ENCODE measurements at places on chromosomes 3 and 15. TPM values are rescaled to one million over a fixed set of nuclear protein-coding genes. Genes with fewer than 3 reads are reported as not detected.

ZCWPW2 gene
- 1.0 TPM for total RNA-seq

LRRC31 gene
- total RNA-seq, result not detected

SEMA3F gene
- total RNA-seq, result 34.6 TPM

ARGFX gene
- total RNA-seq, result not detected

ITGA11 gene
- total RNA-seq, result not detected

GPR149 gene
- not detected for total RNA-seq

ARHGEF26 gene
- 0.63 TPM for total RNA-seq

GOLGA6D gene
- not detected for total RNA-seq

PLSCR2 gene
- not detected for total RNA-seq

TLNRD1 gene
- 18.3 TPM for total RNA-seq

ATP10A gene
- not detected for total RNA-seq

DNA sequence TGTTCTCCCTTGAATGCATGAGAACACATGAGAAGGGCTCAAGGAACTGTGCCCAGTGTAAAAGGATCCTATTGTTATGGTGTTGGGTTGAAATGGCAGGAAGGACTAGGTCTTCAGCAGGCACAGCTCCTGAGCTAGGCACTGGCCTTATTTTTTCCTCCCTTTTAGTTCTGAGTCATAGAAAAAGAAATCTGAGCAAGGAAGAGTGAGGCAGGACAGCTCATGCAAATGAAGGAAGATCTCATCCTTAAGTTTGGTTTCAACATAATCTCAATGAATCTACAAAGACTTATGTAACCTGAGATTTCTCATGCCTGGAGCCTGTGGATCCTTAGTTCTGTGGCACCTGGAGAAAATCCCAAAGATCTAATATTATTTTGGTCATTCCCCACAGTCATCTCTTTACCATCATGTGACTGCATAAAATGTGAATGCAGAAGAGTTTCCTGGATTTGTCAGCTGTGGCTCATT is 188.6 kb upstream of the TBL1XR1 start:
- DNase-seq, result peak; percentile 76

DNA sequence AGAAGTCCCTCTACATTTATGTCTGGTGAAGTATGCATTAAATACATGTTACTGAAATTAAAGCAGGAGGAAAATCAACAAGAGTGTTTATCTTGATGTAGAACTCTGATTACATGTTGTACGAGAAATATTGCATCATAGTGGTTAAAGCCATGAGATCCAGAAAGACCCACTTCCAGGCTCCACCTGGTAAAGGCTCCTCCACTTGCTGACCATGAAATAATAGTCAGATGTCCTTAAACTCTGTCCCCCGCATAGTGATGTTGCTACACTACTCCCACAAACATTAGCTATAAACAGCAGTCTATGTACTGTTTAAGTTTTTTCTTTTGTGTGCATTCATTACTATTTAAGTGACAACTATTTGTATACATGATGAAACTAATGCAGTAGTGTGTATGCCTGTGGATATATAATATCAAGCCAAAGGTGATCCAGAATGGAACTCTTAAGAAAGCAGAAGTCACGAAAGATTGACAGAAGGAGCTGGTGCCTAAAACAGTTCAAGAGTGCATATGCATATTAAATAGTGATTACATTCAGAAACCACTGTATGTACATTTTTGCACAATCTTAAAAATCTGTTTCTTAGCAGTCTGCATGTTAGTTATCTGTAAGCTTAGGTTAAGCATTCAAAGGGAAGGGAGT is 264.4 kb upstream of the KCNMB2 start:
- no peak for DNase-seq

DNA sequence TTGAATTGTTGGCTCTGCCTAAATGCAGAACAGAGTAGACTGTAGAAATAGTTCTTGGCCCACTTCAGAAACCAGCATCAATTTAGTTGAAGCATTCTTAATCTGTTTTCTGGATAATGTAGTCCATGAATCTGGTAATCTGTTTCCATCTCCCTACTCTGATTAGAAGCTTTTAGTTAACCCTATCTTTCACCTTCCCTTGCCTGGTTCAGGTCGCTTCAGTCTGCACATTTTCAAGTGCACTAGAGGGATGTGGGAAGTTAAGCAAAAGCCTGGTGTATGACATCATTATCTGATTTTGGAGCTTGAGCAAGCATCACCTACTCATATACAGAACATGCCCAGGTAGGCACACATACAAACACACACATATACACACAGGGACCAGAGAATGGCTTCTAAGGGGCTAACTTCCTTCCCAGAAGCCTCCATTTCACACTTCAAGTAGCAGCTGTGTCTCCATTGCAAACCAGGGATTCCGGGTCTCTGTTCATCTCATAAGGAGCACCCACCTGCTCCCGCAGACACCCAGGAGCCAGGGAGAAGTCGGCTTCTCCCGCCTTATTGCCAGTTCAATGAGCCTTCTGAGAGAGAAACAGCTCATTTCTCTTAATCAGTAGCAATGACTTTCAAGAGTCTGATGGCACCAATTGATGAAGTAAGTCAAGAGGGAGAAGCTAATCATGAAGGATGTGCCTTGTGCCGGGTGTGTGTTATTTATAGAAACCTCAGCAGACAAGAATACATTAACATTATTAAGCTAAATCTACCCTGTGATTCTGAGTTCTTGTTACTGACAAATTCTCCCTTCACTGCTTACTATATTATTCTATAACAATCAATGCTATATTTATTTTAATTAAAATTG is 347.9 kb upstream of the STAC start:
- no peak for DNase-seq

DNA sequence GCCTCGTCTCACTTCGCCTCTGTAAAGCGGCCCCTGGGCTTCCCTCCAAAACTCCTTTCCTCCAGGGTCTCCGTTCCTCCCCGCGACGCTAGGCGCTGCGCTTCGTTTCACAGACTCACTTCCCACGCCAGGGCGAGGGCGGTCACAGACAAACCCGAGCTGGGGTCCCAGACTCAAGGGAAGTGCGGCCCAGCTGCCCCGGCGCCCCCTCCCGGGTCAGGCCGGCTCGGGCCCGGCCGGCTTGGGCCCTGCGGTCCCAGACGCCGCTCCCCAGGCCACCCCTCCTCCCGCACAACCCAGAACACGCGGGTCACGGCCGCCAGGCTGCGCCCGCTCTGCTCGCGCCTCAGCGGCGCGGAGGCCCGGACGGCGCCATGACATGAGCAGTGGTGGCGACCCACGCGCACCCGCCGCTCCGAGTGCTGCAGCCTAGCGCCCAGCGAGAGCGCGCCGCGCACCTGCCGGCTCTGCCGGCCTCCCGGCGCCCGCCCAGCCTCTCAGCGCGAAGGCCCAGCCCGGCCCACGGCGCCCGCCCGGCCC is 547 bp downstream of the NUP210 start:
- no peak for DNase-seq

- DNase-seq, result peak; percentile 24
Measured at GRCh38 chr3:43071313-43071893, 34.5 kb downstream of the POMGNT2 start.

GRCh38 chr3:194384569-194385001 is 14.5 kb downstream of the GP5 start:
- no peak for DNase-seq

- peak; percentile 51 for DNase-seq
Measured at GRCh38 chr15:39511916-39512260, 69.0 kb upstream of the THBS1 start.

GRCh38 chr3:2810723-2811122 is 299.5 kb downstream of the IL5RA start:
- peak; percentile 38 for DNase-seq
